Upper lobe of left lung (tissue), 6 donors: ENCODE measurements at places on chromosomes 13 and 19. TPM values are rescaled to one million over a fixed set of nuclear protein-coding genes. Genes with fewer than 3 reads are reported as not detected.
A peak's percentile ranks its signal among the peaks of the same experiment; 100 is the strongest.

DNA sequence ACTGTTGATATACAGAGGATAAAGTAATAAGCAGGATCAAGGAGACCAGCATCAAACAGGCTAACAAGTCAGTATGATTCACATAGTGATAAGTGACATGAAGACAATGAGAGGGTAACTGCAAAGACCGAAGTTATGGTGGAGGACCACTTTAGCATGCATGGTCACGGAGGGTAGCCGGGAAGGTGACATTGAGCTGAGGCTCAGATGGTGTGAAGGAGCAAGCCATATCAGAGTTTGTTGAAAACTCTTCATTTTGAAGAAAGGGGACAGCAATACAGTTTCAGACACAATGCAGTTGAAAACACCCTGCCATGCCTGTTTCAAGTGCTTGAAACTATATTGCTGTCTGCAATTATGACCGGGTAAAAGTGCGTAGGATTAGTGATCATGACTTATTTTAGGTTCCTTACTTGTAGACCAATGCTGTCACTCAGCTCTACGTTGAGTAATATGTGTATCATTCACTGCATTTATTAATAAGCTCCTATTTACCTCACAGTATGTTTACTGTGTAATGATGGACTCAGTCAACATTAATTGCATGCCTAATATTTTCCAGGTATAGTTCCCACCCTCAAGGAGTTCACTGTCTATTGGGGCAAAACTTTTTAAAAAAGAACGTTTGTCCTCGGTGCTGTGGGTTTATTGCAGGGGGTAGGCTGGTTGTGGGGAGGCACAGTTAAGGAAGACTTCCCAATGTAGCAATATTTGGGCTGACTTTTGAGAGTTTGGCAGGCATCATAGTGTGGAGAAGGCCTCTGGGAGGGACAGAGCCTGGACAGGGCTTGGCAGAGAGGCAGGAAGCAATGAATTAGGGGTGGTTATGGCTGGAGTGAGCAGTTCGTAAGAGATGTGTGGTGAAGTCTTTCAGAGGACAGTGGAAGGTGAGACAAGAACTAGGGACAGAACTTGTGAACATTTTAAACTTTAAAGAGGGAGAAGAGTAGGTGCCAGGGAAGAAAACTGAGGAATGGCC lies 3.2 kb downstream of the UBAC2 start:
- DNase-seq: no peak

GRCh38 chr19:31553846-31554215 lies 204.6 kb upstream of the TSHZ3 start:
- no peak for DNase-seq

- DNase-seq: peak; percentile 34
Measured at GRCh38 chr13:77698201-77699058, 943 bp downstream of the SLAIN1 start.

DNA sequence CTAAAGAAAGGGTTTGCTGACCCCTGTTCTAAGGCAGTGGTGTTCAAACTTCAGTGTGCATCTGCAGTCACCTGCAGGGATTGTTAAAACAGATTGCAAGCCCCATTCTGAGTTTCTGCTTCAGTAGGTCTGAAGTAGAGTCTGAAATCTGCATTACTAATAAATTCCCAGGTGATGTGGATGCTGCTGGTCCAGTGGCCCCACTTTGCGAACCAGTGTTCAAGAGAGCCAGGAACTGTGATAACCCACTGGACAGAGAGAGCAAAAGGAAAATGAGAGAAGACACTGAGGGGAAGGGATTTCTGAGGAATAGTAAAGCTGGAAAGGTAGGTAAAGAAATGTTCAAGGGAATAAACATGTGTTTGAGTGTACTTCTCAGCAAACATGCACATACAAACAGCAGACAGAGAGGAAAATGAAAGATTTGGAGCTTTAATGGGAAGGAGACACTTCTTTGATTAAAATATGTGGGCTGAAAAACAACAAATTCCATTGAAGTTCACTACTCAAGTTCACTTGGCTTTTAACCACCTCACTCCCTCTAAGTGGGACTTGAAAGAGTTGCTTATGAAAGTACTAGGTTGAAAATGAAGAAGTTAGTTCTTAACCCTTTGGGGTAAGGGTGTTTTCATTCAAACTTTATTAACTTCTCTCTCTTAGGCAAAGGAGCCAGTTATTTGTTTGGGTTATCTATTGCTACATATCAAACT lies 26.4 kb upstream of the FAM216B start:
- DNase-seq: no peak

DNA sequence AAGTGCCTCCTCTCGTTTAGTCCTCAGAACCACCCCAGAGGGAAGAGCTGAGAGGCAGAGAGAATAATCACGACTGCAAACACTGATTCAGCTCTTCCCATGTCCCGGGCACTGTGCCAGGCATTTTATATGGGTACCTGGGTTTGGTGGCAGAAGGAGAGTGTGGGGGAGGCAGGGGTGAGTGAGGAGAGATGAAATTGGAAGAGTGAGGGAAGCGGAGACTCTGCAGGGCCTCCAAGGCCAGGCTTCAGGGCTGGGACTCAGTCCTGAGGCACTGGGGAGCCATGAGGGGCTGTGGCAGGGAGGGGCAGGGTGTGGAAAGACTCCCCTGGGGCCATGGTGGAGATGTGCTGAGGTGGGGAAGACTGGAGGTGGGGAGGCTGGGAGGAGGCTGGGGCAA lies 8.7 kb downstream of the SYNGR4 start:
- no peak for DNase-seq

GRCh38 chr19:7561325-7561724 lies 25.8 kb downstream of the PNPLA6 start:
- DNase-seq: no peak

DNA sequence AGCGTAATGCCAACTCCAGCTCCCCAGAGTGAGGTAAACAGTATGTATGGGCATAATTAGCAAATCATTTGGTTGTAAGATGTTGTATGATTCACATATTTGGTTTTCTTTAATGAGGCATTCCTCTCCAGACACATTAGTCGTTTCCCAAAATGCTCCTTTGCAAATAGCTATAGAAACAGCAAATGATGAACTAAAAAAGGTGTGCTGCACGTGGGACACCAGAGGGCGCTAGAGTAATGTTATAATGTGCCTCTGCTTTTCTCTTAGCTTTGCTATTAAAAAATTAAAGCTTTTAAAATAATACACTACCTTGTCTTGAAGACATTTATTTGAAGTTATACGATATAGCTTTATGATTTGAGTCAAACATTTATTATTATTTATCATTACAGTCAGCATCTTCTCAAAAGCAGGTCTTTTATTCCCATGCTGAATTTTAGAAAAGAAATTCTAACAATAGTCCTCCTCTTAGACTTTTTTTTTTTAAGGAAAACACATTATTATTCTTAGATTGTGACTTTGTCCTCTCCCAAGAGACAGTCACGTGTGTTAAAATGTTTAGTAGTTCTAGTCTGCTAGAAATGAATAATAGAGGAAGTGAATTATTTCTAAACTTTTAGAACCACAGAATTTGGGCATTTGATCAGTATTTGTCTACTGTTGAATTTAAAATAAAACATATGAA lies 121.6 kb upstream of the FRY start:
- DNase-seq: no peak

- DNase-seq: no peak
Measured at GRCh38 chr13:24274452-24275021, 34.8 kb upstream of the C1QTNF9 start.

- DNase-seq: peak; percentile 84
Measured at GRCh38 chr19:38452430-38453366, 19.2 kb downstream of the RYR1 start.

- DNase-seq: no peak
Measured at GRCh38 chr19:41030651-41031050, 39.6 kb downstream of the CYP2B6 start.

GRCh38 chr13:101307181-101307701 lies 109.1 kb downstream of the NALCN start:
- no peak for DNase-seq

GRCh38 chr19:1255186-1256161 lies 7.1 kb downstream of the MIDN start:
- peak; percentile 87 for DNase-seq

DNA sequence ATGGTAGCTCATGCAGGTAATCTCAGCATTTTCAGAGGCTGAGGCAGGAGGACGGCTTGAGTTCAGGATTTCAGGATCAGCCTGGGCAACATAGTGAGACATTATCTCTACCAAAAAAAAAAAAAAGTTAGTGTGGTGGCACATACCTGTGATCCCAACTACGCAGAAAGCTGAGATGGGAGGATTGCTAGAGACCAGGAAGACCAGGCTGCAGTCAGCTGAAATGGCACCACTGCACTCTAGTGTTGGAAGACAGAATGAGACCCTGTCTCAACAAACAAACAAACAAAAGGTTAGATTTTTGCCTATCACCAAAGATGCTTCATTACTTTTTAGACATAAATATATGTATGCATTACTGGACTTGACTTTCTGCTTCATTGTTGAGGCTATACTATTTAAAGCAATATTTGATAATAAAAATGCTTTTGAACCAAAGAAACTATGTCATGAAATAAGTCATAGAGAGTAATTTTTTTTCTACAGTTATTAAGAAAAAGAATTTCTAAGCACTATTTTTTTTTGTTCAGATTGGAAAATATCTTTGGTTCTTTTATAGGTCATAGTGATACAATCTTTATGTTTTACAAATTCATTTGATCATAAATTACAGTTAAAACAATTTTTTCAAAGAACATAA lies 1180.1 kb upstream of the ATXN8OS start:
- DNase-seq: no peak

DNA sequence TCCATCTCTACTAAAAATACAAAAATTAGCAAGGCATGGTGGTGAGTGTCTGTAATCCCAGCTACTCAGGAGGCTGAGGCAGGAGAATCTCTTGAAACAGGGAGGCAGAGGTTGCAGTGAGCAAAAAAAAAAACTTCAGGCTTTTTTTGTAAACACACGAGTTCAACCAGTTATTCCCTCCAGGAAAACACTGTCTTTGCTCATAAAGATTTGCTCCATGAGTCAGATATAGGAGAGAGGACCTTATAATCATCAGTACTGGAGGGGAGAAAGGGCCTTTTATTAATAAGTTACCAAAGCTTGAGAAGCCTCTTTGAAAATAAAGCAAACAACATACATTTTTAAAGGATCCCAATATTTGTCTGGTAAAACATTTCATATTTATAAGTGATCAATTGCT lies 110.7 kb downstream of the EFNB2 start:
- no peak for DNase-seq

GRCh38 chr13:42977219-42977659 lies 14.8 kb downstream of the EPSTI1 start:
- no peak for DNase-seq

GRCh38 chr13:26688286-26688685 lies 72.3 kb downstream of the GPR12 start:
- DNase-seq: no peak

FBXO17 gene
- 5.0 TPM for total RNA-seq

CGB8 gene
- not detected for total RNA-seq

CLEC17A gene
- total RNA-seq: not detected

LRRC25 gene
- 30.1 TPM for total RNA-seq

C5AR2 gene
- total RNA-seq: 7.9 TPM

TJP3 gene
- total RNA-seq: 28.0 TPM

UBE2L5 gene
- total RNA-seq: not detected

ZNF763 gene
- 7.9 TPM for total RNA-seq

ERICH4 gene
- total RNA-seq: not detected

CGB7 gene
- 0.52 TPM for total RNA-seq
